ENCODE measurements at places on chromosomes 2 and 18.

DNA sequence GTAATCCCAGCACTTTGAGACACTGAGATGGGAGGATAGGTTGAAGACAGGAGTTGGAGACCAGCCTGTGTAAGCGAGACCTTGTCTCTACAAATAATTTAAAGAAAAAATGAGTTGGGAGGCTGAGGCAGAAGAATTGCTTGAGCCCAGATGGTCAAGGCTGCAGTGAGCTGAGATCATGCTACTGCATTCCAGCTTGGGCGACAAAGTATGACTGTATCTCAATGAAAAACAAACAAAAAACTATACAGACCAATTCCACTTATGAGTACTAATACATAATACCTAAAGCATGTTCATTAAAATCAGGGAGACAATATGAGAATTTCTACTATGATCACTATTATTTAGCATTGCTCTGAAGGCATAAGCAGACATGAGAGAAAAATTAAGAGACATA lies 12.6 kb downstream of the RNF149 start:
- H3K36me3 ChIP-seq, result peaks cover 15% of the 10 kb centered on the region
- peaks cover 48% of the 10 kb centered on the region for H3K4me1 ChIP-seq
- no peak overlapping the region for H3K27ac ChIP-seq

DNA sequence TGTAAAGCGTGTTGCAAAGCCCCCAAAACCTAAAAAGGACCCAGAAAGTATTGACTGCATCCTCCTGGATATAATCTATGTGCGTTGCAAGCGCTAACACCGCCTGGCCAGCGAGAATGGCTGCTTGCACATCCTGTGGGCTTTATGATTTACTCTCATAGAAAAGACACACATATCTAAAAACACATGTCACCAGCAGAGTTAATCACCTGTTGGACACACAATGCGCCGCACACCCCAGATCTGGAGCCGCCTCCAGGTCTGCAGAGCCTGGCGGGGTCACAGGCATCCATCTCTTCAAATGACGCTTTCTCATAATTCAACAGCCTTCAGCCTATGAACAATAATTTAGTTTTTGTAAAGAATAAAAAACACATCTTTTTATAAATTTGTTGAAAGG lies 186.5 kb downstream of the RTP5 start:
- no peaks in the 10 kb centered on the region for H3K27me3 ChIP-seq
- H3K4me1 ChIP-seq, result no peaks in the 10 kb centered on the region
- no peak overlapping the region for H3K4me3 ChIP-seq
- peak; percentile 40 for DNase-seq
- no peak overlapping the region for H3K27ac ChIP-seq
- no peaks in the 10 kb centered on the region for H3K36me3 ChIP-seq

- H3K36me3 ChIP-seq, result no peaks in the 10 kb centered on the region
- H3K27ac ChIP-seq, result no peak overlapping the region
- no peaks in the 10 kb centered on the region for H3K27me3 ChIP-seq
- H3K4me3 ChIP-seq, result no peak overlapping the region
These were observed 1.7 kb downstream of the STAM2 start for GRCh38 chr2:152173831-152174230.

DNA sequence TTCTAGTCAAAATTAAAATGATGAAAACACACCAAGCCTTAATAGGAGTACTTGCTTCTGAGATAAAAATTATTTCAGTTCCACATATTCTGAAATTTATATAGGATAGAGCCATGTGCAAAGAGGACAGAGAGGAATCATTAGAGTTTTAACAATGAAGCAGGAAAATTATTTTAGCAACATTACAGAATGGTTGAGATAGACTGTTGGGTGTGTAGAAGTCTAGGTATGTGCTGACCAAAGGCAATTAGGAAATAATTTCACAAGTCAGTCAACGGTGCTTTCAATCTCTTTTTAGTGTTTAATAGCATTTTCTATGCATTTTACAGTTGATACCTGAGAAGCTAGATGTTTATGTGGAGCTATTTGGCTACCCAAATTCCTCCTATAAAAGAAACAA lies 25.2 kb downstream of the SOS1 start:
- no peak overlapping the region for H3K4me3 ChIP-seq
- H3K36me3 ChIP-seq, result no peaks in the 10 kb centered on the region
- H3K27ac ChIP-seq, result no peak overlapping the region
- no peak for DNase-seq
- peaks cover 47% of the 10 kb centered on the region for H3K4me1 ChIP-seq

DNA sequence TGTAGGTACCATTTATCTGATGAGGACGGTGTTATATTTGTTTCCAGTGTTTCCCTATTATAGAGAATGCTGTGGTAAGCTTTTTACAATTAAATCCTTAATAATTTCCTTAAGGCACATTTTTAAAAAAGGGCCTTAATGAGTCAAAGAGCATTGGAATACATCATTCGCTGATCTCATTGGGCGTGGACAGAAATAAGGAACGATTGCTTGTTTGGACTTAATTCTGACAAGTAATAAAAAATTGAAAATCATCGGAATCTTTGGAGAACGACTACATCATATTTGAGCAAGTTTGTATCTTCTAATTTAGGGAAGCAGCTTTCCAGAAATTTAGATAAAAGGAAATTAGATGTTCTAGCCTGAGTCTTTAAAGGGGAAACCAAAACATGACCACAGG lies 11.3 kb downstream of the AGPS start:
- no peak overlapping the region for H3K4me3 ChIP-seq
- H3K27ac ChIP-seq, result no peak overlapping the region
- H3K4me1 ChIP-seq, result peaks cover 25% of the 10 kb centered on the region

Measured in vagina (tissue), 2 donors.